ENCODE measurements at places on chromosomes 3 and 15.

DNA sequence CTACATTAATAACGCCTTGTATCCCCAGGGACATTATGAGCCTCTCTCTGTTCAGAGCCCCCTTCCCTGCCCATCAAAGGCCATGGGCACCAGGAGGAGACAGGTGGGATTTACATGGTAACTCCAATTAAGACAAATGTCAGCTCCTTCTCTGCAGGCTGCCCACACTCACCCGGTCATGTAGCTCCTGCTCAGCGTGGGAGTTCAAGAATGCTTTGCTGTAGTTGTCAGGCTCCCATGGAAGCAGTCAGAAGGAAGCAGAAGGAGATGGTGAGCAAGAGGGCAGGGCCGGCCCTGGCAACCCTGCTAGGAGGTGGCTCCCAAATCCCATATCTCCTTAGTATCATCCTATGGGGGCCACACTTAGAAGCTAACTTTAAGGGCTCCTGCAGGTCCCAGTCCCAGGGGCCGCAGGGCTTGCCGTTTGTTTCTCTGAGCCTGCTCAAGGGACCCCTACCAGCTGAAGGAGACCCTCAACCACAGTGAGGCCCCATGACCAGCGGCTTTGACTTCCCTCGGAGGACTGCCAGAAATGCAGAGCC, 218.4 kb upstream of the TLE3 start:
- DNase-seq = no peak

DNA sequence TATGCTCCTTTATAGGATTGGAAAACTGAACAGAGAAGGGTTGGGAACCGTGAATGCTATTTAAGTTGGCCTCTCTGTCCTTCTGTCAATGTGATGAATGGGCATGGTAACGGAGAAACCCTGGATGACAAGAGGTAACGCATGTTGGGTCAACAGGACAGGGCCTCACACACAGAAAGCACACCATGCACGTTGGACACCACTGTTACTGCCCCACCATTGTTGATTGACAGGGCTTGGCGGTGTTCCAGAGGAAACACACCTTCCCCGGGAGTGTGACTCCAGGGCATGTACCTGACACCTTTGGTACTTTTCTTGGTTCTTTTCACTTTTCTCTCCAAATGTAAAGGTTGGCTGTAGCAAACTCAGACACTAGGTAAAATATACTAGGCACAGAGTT, 548.5 kb downstream of the OCA2 start:
- no peak for DNase-seq

DNA sequence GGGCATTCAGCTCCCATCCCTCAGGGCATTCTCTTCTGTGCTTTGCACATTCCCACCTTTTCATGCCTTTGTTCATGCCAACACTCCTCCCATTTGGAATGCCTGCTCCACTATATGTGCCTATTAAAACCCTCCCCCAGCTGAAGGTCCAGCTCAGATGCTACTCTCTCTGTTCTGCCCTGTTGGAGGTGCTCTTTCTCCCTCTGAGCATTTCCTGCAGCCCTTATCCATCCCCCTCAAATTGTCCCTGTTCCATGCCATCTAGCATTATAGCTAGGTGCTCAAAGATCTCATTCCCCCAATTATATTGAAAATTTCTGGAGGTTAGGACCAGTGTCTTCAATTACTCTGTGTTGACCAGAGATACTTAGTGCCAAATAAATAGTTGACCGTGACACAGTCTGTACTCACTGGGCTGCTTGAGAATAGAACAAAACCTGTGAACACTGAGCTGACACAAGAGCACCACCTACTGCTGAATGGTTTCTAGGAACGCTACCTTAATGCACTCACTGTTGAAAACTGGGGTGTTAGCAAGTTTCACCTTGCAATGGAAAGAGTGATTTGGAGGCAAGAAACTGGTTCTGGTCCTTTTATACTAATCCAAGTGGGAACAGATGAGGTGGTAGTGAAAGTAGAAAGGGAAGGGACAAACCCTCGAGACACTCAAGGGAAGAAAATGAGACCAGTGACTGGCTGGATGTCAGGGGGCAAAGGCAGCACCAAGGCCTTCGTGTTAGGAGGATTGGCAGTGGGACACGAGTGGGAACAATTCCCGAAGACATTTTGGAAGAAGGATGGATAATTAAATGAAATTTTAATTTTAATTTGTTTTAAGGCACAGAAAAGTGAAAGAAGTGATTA, 289.8 kb upstream of the ROPN1 start:
- DNase-seq = no peak

- DNase-seq = no peak
Measured at GRCh38 chr15:51731549-51732267, 5.7 kb downstream of the LYSMD2 start.

GRCh38 chr3:147797095-147797494, 387.9 kb downstream of the ZIC1 start:
- no peak for DNase-seq

- no peak for DNase-seq
Measured at GRCh38 chr3:169668072-169668956, 4.8 kb upstream of the MECOM start.

DNA sequence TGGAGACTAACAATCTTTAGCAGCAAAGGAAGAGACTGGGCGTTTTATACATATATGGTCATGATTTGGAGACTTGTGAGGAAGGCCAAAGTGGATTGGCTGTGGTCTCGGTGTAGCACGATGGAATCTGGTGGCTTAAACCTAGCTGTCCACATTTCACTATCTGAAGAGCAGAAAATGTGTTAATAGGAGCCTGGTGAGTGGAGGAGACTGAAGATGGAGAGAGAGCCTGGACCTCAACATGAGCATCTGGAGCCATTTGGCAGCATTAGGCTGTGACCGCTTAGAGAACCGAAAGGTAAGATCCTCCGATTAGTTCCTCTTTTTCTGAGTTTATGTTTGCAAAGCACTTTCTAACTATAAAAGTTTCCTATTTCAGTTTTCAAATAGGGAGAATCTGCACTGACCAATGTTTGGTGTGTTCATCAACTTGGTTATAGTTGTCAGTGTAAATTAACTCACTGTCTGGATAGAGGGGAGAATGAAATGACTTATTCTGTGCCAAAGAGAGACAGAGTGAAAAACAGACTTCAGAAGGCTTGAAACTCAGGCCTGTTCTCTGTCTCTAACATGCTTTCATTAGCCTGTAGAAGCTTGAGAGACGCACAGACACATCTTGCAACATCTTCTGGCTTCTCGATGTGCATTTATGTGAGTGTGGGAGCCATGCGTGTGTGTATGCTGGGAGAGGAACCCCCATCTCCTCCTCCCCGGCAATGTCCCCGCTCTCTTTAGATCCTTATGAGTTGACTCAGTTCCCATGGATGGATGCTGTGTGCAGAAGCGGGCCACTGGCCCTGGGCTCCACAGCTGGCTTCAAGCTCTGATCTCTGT, 244.7 kb upstream of the TBL1XR1 start:
- DNase-seq = no peak

GRCh38 chr3:64956711-64957325, 269.0 kb upstream of the ADAMTS9 start:
- no peak for DNase-seq

GRCh38 chr3:7728566-7729519, 772.8 kb upstream of the LMCD1 start:
- no peak for DNase-seq

GRCh38 chr15:60324706-60325438, 72.9 kb downstream of the ANXA2 start:
- no peak for DNase-seq

GRCh38 chr3:123330441-123330991, 118.4 kb downstream of the ADCY5 start:
- no peak for DNase-seq

DNA sequence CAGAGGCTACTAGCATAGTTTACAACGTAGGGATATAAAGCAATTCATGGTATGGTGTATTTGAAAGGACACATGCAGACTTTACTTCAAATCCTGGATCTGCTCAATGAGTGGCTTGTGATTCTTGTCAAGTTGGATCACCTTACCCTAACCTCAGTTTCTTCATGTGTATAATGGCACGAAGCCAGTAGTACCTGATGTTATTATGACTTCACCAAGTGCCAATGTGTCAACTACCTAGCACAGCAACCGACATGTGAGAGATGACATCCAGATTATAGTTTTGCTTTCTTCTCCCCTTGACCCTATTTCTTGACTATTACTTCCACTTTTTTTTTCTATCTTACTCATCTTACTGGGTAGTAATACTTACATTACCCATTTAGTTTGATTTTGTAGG, 304.5 kb downstream of the RBMS3 start:
- DNase-seq = no peak

DNA sequence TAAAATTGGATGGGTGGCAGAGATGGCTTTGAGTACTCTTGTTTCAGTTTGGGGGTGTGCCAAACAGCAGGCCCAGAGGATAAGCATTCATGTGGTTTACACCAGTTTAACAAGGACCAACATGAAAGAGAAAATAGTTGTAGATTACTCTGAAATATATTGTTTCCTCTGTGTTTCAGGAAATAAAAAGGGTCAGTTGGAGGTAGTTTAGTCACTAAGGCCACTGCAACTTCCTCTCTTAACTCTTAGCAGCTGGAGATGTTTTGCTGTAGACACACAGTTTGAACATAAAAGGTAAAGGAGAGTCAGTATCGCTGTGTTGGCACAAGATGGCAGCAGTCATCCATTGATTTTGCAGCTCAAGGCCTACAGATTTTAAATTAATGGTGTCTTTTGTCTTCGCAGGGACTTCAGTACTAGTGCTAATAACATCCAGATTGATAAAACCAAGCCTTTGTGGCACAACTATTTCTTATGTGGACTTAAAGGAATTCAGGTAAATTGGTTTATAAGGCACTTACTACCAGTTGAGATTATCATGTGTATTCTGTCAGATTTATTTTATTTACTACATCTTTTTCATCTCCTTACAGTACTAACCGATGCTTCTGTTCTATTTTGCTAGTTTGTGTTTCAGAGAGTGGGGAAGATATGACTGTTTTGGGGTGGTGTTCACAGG, 65.5 kb downstream of the GALK2 start:
- DNase-seq = peak; percentile 5

DNA sequence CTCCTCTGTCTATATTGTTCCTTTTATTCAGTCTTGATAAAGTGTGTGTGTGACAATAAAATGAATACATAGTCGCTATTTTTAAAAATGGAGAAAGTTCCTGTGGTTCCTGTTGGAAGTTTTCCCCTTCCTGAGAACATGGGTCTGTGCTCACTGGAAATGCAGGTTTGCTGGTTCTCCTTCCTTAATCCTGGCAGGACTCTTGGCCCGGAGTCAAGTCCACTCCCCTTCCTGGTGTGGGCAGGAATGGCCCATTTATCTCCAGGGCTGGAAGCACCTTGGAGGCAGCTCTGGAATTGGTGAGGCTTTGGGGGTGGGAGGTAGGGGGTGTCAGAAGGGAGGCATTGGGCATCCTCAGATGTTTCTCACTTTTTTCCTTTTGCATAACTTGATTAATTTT, 30.1 kb downstream of the FOXL2 start:
- no peak for DNase-seq

DNA sequence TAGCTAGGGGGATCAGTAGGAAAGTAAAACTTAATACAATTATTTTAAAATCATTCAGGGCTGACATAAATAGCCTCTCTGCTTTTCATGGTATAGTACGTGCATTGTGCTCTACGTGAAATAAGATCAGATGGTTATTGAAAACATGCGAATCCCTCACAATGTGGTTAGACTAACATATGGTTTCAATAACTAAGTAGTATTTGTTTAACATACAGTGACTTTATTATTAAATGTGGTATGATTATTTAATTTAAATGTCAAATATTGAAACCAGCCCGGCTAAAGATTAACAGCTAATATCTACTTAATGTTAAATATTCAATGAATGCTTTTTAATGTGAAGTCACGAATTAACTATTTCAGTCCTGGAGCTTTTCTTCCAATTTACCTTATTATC, 473.9 kb upstream of the THBS1 start:
- DNase-seq = no peak

- no peak for DNase-seq
Measured at GRCh38 chr3:111248406-111248805, 176.8 kb downstream of the NECTIN3 start.

DNA sequence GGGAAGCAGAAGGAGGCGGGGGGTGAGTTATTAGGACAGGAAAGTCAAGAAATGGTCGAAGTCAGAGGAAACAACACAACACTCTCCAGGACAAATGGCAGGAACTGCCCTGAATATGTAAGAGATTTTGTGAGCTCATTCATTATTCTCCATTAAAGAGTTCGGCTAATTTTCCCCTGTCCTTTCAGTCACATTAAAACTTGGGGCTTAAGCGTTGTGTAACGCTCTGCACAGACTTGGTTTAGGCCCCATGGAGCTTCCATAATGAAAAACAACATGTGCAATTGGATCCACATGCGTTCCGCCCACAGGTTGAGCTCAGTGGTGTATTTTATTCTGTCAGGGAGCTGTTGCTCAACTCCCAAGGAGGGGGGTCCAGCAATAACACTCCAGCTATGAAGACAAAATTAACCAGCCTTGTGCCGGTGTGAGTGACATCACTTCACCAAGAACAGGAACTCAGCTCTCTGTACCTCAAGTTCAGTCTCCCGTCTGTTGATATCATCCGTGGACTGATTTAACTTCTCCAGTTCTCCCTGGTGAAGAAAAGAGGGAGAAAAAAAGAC, 2.3 kb downstream of the SH3BP5 start:
- no peak for DNase-seq

Measured in stimulated activated CD4-positive, alpha-beta T cell treated with anti-CD3 and anti-CD28 coated beads, Interleukin-1b, Interleukin-23, amount 100 ng/mL, for 24 hours (primary cell).